ENCODE measurements at places on chromosomes 5 and 9. TPM values are rescaled to one million over a fixed set of nuclear protein-coding genes. Genes with fewer than 3 reads are reported as not detected.

CORO2A gene
- 9.2 TPM for total RNA-seq

PCDHGB3 gene
- 1.5 TPM for total RNA-seq

PIP5KL1 gene
- 0.73 TPM for total RNA-seq

BTNL9 gene
- 1.3 TPM for total RNA-seq

TMEM174 gene
- not detected for total RNA-seq

CD72 gene
- 0.27 TPM for total RNA-seq

PAPPA gene
- total RNA-seq = 5.4 TPM

CMYA5 gene
- total RNA-seq = 0.17 TPM

FGF10 gene
- total RNA-seq = not detected

PCDHGA1 gene
- total RNA-seq = 0.32 TPM
